Putamen (tissue), 1 donor: ENCODE measurements at places on chromosomes 12 and 14.
A peak's percentile ranks its signal among the peaks of the same experiment; 100 is the strongest.

DNA sequence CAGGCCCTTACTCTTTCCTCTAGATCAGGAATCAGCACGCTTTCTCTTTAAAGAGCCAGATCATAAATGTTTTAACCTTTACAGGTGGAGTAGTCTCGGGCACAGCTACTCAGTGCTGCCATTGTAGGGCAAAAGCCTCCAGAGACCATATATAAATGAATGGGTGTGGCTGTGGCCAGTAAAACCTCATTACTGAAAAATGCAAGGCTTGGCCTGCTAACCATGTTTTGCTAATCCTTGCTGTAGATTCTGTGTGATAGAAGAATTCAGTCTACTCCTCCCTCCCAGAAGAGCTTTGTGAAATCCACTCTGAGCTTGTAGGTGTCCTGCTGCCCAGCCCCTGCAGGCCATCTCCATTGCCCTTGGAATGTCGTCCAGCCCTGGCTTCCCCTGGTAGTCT is 58.1 kb downstream of the HSP90AA1 start:
- DNase-seq: no peak

DNA sequence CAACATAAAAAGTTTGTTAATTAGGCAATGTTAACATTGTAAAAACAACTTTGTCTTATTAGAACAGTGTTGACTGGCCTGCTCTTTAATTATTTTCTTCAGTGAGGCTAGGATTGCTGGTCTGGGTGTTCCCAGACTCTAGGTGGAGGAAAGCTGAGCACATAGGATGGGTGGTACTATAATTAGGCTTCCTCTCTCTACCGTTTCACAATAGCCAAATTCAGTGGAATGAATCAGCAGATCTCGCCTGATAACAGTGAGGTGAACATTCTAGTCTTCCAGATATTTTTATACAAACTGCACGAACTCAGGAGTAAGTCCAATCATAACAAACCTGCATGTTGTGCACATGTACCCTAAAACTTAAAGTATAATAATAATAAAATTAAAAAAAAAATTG is 11.9 kb downstream of the PTGDR start:
- DNase-seq: peak; percentile 36

DNA sequence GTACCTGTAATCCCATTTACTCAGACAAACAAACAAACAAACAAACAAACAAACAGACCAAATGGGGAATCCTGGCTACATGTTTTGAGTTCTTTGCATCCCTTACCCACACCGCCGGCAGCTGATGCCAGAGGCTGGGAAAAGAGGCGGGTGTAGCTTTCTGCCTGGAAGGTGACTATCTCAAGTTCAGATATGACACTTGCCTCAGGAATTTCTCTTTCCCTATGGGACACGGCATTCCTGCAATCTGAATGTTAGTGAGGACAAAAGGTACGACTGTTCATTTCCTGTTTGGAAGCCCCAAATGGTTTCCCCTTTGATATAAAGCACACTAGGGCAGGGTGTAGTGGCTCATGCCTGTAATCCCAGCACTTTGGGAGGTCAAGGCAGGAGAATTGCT is 2.9 kb downstream of the MYL2 start:
- DNase-seq: no peak

GRCh38 chr12:66210840-66211239 is 21.8 kb downstream of the IRAK3 start:
- DNase-seq: no peak

DNA sequence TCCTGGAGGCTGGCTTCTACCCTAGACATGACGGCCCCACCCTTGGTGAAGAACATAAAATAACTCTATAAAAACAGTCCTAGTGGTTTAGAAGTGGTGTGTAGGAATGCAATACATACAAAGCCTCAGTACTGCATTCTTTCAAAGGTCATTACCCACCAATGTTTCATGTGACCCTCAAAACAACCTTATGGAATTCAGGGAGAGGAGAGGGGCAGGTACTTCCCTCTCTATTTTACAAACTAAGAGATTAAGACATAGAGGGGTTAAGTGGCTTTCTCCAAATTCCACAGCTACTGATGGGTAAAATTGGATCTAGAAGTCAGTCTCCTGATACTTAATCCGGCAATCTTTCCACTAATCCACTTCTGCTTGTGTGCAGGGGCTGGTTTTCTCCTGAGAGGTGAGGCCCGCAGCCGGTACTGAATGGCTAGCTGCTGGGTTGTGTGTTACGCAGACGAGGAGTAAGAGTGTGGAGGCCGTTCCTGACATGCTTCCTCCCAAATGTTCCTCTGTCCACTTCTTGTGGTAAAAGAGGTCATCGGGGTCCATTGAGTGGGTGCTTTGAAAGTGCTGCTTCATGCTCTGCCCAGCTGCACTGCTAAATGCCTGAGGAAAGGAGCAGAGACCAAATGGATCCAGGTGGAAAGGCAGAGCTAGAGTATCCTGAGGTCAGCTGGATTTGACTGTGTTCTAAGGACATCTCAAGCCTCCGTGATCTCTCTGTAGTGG is 16.2 kb downstream of the SLC7A8 start:
- no peak for DNase-seq

DNA sequence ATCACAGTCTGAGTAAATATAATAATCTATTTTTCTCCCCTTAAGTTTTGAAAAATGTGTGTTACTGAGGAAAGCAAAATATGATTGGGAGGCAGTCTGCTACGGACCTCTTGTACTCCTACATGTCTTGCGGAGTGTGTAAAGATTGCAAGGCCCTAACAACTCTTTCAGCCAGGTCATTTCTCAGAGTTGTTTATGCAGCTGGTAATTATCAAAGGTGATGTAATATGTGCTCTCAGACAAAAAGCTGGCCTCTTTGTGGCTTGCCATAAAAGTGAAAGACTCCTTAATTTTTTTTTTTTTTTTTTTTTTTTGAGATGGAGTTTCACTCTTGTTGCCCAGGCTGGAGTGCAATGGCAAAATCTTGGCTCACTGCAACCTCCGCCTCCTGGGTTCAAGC is 40.5 kb upstream of the MON2 start:
- no peak for DNase-seq

DNA sequence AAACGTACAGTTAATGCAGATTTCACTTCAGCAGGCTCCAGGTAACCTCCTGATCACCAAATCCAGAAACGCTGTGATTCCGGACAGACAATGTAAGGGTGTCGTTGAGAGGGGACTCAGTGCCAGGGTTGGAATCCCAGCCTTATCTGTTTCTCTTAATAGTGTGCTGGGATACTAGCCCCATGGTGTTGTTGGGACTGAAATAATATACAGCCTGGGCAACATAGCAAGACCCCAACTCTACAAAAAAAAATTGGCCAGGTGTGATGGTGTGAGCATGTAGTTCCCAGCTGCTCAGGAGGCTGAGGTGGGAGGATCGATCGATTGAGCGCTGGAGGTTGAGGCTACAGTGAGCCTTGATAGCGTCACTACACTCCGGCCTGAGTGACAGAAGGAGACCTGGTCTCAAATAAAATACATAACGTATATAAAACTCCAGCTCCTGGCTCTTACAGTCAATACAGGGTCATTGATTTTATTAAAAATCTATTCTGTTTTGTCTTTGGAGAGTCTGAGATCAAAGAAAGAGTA is 1.3 kb downstream of the PEBP1 start:
- no peak for DNase-seq

GRCh38 chr12:12930633-12931219 is 21.2 kb downstream of the GPRC5D start:
- DNase-seq: no peak

DNA sequence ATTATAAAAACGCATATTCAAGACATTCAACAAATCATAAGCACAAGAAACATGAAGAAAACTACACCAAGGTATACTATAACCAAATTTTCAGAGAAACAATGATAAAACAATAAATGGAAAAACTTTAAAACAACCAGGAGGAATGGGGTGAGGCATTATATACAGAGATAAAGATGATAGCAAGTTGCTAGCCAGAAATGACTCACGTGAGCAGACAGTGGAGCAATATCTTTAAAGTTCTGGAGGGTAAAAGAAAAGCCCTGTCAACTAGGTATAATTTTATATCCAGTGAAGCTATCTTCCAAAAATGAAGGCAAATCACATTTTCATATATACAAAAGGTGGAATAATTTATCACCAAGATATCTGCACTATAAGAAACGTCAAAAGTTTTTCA is 97.8 kb upstream of the PCED1B start:
- DNase-seq: no peak

GRCh38 chr12:125633686-125634085 is 568.5 kb downstream of the AACS start:
- DNase-seq: no peak

DNA sequence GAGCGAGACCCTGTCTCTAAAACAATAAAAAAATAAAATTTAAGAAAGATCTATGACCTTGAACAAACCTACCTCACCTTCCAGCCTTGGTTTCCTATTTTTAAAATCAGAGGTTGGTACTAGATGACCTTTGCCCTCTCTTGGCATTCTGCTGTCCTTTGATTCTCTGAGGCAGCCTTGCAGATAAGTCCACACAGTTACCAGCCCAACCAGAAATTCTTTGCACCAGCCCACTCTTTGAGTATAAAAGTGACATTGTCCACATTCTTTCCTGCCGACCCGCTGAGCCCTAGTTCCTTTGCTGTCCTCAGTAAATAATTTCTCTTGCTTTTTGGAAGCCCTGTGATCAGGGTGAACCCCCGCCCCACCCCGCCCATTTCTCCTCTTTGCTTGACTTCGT is 150.4 kb downstream of the PHETA1 start:
- no peak for DNase-seq

DNA sequence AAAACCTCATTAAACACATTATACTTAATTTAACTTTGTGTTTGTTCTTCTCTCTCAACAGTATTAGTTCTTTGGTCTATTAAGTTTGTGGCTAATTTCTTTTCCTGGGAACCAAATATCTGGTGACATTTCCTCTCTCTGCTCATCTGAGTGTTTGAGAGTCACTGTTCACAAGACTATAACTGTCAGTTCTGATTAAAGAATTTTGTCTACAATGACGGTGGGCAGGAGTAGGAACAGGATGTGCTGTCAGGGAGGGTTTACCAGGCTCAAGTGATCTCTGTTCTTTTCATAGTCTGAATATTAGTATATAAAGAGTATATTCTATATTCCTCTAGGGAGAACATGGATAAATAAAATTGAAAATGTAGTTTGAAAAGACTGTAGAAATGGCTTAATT is 92.9 kb downstream of the ALG10B start:
- DNase-seq: no peak

DNA sequence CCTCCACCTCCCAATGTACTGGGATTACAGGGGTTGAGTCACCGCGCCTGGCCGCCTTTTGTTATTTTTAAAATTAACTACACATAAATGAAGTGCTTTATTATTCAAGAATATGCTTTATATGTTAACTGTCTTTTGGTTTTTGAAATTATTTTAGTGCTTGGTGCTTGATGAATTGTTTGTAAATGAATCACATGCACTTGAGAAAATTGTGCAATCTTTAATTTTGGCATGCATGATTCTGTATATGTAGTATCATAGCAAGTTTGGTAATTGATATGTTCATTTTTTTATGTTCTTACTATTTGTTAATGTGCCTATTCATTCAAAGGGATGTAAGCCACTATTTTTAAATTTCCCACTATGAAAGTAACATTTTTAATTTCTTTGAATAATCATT is 440.9 kb downstream of the NAV3 start:
- no peak for DNase-seq
